ENCODE measurements at places on chromosomes 3 and 15.

DNA sequence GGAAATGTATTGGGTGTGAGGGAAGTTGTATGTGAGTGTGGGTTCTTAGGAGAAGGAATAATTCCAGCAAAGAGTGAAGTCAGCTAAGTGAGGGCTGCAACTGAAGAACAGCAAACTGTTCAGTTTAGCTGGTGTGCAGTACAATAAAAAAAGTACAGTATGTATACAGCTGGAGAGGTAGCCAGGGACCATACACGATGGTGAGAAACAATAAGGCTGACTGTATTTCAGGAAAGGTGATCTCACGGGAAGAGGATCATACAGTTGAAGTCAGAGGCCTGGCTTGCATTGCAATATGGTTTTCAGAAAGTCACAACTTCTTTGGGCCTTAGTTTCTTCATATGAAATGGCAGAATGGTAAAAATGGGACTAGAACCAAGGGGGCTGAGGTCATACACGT is 222.4 kb downstream of the NEK10 start:
- no peak for DNase-seq

- no peak for DNase-seq
Measured at GRCh38 chr15:100671858-100672543, 69.6 kb downstream of the ASB7 start.

DNA sequence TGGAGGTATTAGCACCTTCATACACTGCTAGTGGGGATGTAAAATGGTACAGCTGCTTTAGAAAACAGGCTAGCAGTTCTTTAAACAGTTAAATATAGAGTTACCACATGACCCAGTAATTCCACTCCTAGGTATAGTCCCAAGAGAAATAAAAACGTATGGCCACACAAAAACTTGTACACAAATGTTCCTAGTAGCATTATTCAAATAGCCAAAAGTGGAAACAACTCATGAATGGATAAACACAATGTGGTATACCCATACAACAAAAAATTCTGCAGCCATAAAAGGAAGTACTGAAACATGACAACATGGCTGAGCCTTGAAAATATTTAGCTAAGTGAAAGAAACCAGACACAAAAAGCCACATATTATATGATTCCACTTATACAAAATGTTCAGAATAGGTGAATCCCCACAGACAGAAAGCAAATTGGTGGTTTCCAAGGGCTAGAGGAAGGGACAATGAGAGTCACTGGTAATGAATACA is 40.8 kb upstream of the KLF13 start:
- DNase-seq = no peak

GRCh38 chr3:133699903-133700302 is 38.2 kb upstream of the TOPBP1 start:
- DNase-seq = no peak

DNA sequence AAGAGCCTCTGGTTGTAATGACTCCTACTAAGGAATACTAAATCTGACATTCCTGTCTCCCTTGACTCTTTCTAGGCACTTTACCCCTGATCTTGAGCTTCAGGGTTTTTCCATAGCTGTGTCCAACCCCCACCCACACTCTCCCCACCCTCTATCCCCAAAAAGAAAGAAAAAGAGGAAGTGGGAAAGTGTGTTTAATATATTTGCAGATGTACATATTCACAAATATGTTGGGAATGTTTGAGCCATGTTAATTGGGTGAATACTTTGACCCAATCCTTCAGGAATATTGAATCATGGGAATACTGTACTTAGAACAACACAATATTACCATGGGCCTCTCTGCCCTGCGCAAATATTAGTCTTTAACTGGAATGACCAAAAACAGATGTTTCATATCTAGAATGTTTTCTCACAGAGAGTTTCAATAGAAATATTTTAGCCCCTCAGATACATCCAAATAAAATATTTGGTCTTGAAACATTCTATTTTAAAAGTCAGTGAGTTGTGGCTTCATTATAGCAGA is 19.8 kb upstream of the PFN2 start:
- DNase-seq = no peak

GRCh38 chr15:87450314-87450713 is 806.2 kb downstream of the NTRK3 start:
- no peak for DNase-seq

GRCh38 chr3:37753428-37753827 is 108.3 kb upstream of the CTDSPL start:
- no peak for DNase-seq

GRCh38 chr3:150761831-150762661 is 923 bp downstream of the SIAH2 start:
- DNase-seq = peak; percentile 10

- DNase-seq = no peak
Measured at GRCh38 chr3:133135306-133135705, 97.1 kb downstream of the TMEM108 start.

DNA sequence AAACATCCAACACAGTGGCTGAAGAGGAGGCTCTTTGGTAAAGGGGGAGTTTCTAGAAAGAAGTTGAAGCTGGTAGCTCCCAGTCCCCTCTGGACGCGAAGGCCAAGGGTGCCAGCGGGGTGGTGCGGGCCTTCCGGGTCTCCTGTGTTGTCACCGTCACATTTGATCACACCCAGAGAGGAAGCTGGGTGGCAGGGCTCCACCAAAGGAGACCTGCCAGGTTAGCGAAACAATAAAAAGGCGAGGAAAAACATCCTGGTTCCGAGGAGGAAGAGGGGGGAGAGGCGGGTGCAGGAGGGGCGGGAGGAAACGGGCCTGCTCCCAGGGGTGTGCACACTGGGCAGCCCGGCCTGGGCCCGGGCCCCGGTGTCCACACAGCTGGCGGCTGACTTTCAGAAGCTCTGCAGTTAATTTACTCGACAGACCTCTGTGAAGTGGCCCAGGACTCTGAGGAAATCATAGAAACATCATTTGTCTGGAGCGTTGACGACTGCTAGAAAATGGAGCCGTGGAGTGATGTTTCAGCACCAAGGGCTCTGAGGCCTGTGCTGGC is 12.1 kb downstream of the HEG1 start:
- no peak for DNase-seq

DNA sequence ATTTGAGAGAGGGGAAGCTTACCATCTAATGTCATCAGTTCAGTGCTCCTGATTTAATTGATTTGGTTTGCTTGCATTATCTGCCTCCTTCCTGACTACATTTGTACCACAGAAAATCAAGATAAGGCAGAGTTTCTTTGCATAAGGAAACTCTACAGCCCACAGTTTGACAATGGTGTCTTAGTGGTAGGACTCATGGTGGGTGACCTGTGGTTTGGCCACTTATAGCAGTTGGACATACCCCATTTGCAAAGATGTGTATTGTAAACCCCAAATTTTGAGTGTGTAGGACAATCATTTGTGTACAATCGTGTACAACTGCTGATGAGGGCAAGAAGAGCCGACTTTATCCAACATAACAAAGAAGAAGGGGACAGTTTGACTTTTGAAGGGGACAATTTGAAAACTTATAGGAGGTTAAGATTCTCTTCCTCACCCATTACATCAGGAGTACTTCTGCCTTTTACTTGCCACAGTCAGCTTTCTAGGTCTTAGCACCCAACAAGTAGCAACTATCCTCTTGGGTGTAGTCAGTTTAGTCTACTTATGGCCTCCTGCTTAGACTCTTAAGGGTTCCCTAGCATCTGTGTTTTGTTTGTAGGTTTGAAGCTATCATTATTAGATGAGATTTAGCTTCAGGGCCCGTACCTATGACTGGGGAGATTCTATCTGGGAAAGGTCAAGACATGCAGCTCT is 6.2 kb downstream of the TGFBR2 start:
- no peak for DNase-seq

DNA sequence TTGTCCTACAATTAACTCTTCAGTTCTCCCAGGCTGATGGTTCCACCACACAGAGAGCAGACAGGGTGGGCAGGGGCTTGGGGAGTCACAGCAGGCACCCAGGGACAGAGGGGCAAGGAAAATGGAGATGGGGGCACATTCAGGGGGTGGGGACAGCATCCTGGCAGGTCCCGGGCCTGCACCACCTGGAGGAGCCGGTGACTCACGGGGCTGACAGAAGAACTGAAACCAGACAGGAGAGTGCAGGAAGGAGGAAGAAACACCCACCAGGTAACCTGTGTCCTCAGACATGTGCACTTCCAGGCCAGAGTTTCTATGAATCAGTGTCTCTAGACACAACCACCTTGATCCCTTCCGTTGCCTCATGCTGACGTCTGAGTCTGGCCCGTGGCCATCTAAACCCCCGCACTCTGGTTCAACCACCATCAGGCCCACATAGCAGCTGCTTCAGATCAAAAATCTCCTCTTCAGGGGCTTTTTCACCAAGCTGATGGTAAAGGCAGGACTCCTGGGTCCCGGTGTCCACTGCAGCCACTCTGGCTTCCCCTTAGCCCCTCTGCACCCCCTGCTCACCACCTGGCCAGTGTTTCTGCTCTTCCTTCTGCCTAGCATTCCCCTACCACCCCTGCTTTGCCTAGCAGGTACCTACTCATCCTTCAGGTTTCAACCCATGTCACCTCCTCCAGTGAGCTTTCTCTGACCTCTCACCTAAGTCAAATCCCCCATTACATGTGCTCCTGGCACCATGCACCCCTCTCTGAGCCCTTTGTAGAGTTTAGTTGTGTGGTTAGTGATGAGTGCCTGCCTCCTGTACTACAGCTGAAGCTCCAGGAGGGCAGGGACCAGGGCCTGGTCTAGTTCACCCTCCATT is 16.5 kb upstream of the CYP11A1 start:
- DNase-seq = peak; percentile 31

GRCh38 chr3:52006017-52006819 is 10.5 kb upstream of the RPL29 start:
- no peak for DNase-seq

DNA sequence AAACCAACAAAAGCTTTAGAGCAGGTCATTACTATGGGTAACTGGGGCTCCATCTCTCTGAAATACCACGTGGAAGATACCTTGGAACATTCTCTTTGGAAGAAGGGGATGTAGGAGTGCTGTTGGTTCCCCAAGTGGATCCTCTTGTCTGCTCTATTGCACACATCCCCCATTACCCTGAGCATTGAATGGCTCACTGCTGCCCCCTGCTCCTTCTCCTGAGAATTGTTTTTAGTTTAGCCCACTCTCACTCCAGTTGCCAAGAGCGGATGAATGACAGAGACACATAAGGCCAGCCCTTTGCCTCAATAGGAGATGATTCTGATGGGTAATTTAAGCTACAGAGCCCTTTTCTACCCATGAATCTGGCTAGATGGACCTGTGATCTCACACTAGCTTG is 135.6 kb upstream of the SUCLG2 start:
- peak; percentile 29 for DNase-seq

- no peak for DNase-seq
Measured at GRCh38 chr15:62951481-62951880, 91.1 kb upstream of the TPM1 start.

GRCh38 chr3:156762631-156763185 is 63.4 kb upstream of the LEKR1 start:
- no peak for DNase-seq

DNA sequence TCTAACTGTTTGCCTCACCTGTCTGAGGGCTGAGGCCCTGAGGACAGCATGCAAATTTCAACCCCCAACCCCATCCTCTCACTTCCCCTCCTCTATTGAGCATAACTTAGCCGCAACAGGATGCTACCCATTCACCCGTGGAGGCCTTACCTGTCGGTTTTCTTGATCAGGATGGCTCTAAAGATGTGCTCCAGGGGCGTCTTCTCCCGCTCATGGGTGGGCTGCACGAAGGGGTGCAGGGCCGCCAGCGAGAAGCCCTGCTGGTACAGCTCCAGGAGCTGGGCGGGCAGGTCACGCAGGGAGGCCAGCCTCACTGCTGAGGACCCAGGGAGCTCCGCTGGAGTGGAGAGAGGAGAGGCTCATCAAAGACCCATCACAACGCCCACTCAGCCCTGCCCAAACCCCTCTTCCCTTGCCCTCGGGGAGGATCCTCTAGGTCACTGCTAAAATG is 79.8 kb downstream of the RFTN1 start:
- no peak for DNase-seq

GRCh38 chr3:31743331-31744089 is 210.8 kb downstream of the STT3B start:
- DNase-seq = no peak

- no peak for DNase-seq
Measured at GRCh38 chr15:101381671-101382212, 86.7 kb upstream of the SNRPA1 start.

- DNase-seq = no peak
Measured at GRCh38 chr3:127152684-127153505, 40.0 kb upstream of the PRR23E start.

GRCh38 chr15:60391722-60392315 is 6.0 kb downstream of the ANXA2 start:
- no peak for DNase-seq

DNA sequence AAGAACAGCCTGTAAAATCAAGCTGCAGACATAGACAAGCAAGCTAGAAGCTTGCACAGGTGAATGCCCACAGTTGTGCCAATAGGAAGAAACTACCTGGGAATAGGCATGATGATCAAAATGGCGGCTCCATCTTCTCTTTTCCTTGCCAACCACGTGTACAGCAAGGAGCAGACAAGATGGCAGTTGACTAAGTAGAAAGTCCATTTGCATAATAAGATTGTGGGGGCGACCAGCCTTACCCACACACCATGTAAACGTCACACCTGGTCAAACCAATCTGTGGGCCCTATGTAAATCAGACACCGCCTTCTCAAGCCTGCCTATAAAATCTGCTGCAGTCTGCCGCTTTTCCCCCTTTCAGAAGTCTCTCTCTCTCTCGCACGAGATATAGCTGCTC is 25.1 kb upstream of the ANKRD34C start:
- DNase-seq = no peak

Data from activated T-helper 1 cell treated with anti-CD3 and anti-CD28 coated beads, Interleukin-2, amount 50 U/mL, for 16 hours (primary cell).